Dermis microvascular lymphatic vessel endothelial cell (primary cell): ENCODE measurements at places on chromosomes 12 and 14. TPM values are rescaled to one million over a fixed set of nuclear protein-coding genes. Genes with fewer than 3 reads are reported as not detected.

Gene FSCB
- total RNA-seq: not detected in 2 replicates

DNA sequence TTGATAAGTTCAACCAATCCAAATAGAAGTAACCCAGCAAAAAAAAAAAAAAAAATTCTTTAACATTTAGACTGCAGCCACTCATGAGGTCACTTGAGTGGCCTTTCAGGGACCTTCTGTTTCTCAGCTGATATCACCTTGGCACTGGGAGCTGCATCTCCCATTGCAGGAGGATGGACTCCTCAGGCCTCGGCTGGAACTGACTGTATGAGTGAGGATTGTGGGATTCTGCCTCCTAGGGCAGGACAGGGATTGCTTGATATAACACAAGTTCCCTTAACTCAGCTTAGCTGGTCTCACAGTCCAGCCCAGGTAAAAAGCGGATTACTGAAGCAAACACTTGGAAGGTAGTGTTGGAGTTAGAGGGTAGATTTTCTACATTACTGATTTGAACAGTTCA is 3.5 kb upstream of the GUCY2C start:
- no peak for DNase-seq

- no peak for DNase-seq
Measured at GRCh38 chr12:119169150-119169549, 9.6 kb upstream of the HSPB8 start.

DNA sequence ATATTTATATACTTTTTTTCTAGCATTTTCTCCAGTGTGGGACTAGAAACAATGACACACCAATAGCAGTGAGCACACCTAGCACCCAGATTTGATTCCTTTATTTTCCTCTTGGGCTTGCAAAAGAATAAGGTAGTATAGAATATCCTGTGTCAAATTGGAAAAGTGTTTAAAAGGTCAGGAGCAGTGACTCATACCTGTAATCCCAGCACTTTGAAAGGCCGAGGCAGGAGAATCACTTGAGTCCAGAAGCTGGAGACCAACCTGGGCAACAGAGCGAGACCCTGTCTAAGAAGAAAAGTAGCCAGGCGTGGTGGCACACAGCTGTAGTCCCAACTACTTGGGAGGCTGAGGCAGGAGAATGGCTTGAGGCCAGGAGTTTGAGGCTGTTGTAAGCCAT is 53.8 kb upstream of the SGPP1 start:
- DNase-seq: no peak

GRCh38 chr12:70535896-70536374 is 101.3 kb downstream of the PTPRB start:
- DNase-seq: peak; percentile 74

Gene ZC2HC1C
- 0.38 and 0.51 TPM in 2 replicates for total RNA-seq

- no peak for DNase-seq
Measured at GRCh38 chr14:39154594-39155189, 15.4 kb downstream of the TRAPPC6B start.

Gene SCN8A
- under 0.01 and 0.38 TPM in 2 replicates for total RNA-seq
